ENCODE measurements at places on chromosomes 11 and 22.

DNA sequence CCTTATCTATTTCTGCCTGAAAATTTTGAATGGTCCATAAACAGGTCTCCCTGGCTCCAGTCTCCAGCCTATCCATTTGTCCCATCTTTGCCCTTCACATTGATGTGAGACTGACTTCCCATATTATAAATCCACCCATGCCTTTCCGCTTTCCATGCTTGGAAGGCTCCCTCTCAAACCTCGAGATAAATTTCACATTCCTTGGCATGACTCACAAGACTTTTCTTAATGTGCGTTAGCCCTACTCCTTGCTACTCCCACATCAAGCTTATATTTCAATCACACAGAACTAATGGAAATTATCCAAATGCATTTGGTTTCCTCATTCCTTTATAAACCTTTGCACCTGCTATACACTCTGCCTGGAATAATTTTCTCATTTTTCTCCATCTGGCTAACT, 163.7 kb upstream of the NTM start:
- ATAC-seq, result no peak

DNA sequence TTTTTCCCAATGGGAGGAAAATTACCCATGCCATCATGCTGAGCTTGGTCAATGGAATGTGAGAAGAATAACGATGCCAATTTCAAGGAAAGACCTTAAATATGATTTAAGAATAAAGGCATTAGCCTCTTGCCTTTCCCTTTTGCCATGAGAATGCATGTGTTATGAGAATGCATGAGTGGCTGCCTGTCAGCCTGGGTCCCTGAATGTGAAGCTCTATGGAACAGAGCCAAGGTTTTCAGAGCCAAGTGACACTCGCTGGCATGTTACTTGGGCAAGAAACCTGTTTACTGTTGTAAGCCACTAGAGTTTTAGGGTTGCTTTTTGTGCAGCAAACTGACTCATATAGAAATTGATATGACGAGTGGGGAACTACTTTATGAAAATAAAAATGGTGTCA, 75.7 kb downstream of the JRKL start:
- ATAC-seq, result no peak

GRCh38 chr11:78773077-78773476, 198.4 kb upstream of the NARS2 start:
- no peak for ATAC-seq

GRCh38 chr11:293271-293851, 4.4 kb downstream of the PGGHG start:
- no peak for ATAC-seq

DNA sequence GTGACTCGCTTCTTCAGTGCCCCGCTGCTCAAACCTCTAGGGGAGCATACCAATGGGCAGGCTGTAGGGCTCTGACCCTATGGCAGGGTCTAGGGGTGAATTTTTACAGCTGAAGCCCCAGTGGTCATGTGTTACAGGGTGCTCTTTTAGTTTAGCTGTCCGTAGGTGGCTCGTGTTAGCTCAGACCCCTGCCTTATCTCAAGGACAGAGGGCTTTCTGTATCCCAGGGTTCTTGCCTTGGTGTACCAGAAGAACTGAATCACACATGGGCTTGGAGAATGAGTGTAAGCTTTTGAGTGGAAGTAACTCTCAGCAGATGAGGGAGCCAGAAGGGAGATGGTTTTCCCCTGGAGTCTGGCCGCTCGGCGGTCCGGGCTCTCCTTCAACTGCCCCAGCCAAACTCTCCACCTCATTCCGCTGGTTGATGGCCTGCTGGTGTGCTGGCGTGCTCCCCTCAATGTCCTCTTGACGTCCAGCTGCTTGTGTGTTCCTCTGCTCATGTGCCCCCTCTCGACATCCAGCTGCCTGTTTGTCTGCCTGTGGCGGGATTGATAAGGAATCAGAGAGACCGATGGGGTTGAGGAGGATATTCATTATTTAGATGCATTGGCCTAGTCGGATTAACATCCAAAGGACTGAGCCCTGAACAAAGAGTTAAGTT, 37.5 kb downstream of the BIRC2 start:
- ATAC-seq, result no peak

All from SK-N-SH treated with all-trans-retinoic acid at 6 μM for 48 hours (cell line).